ENCODE measurements at places on chromosomes 1 and 21.

GRCh38 chr1:53276153-53276901, 38.0 kb upstream of the MAGOH start:
- no peak for DNase-seq

GRCh38 chr1:145997016-145997717, 788 bp upstream of the TXNIP start:
- DNase-seq: peak; percentile 21

DNA sequence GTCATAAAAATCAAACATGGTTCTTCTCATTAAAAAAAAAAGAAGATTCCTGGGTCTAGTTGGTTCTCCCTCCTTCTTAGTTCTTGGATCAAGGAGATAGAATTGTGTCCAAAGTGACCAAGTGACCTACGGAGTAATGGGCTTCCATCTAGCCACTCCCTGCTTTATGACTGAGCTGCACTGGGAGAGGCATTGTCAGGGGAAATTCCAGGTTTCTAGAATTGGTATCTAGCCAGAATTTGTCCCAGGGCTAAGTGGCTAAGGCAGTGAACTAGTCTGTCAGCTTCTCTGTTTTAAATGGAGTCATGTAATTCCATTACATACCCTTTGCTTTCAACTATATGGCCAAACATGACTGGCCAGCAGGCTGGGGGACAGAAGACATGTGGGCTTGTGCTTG, 40.1 kb upstream of the ERG start:
- no peak for DNase-seq

GRCh38 chr1:10593750-10594149, 119.0 kb downstream of the PEX14 start:
- DNase-seq: no peak

DNA sequence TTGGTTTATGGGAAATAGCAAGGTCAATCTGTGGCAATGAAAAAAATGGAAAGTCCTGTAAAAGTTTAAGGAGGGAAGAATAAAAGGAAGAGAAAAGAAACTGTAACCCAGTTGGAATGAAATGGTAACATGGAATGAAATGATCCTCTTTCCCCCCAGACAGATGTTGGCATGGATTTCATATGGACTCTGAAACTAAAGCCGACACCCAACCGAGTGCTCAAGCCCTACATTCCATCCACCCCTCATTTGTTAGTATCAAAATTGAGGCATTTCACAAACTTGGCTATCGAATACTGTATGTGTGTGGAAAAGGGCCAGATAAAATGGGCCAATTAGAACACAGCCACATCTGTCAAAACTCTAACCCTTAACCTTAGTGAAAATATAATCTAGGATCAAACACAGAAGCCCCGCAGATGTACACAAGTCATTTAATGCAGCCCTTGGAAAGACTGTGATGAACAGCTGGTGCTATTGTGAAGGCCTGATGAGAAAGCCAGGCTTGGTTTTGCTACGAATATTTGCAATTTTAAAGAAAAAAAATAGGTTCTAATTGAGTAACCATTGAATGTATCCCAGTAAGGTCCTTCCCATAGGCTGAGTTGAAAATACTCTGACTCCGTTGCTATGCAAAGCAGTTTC, 72.6 kb upstream of the RGL1 start:
- DNase-seq: no peak

- no peak for DNase-seq
These were observed 36.9 kb upstream of the GPR37L1 start for GRCh38 chr1:202085682-202086373.

DNA sequence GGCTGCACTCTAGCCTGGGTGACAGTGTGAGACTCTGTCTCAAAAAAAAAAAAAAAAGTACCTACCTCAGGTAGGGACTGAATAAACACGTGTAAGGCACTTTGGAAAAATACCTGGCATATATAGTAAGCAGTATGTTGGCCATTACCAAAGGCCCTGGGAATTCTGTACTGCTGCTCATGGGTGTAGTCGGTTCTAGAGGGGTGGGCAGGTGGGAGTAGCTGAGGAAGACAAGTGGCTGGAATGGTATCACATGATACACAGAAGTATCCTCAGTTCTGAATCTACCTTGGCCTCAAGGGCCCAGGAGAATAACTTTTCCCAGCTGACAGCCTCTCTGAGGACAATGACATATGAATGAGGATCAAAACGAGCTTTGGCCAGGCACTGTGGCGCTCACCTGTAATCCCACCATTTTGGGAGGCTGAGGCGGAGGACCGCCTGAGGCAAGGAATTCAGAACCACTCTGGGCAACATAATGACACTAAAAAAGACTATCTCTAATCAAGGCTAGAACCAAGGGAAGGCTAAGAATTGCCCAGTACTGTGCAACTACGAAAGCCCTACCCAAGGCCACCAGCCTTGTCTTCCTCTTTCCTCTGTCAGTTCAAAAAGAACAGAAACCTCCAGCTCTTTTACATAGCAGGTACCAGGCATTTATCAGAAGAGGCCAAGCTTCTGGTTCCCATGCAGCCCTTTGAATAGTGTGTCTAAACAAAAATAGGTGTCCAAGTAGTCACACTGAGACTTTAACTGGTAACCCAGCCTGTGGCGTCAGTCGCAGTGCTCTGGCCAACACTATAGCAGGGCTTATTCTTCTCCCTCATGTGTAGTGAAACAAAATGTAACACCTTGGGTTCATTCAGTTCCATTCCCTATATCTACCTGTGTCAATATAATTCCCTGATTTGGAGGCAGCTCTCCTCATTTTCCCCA, 10.2 kb downstream of the MMACHC start:
- no peak for DNase-seq

DNA sequence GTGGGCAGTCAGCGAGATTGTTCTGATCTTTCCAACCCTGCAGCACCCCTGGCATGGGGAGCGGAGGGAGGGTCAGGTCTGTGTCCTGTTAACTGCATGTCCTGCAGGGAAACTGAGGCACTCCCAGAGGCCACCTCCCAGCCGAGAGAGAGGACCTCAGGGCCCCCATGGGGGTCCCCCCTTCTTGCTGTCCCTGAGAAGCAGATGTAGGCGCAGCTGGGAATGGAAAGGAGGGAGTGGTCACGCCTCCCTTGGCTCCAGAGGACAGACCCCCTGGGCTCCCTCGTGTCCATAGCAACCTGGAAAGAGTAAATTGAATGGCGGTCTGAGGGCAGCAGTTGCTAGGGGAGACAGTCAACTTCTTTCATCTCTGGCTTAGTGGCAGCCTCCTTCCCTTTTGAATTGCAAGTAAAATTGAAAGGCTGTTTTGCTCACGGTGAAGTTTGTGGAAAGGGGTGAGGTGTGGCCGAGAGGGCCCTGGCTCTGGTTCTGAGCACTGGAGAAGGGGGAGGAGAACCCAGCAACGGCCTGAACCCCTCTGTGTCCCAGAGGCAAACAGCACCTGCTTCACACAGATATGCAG, 4.9 kb downstream of the CROCC start:
- no peak for DNase-seq

- DNase-seq: peak; percentile 29
These were observed 32.9 kb upstream of the ATP2B4 start for GRCh38 chr1:203593723-203594122.

- peak; percentile 57 for DNase-seq
These were observed 15.3 kb upstream of the SKI start for GRCh38 chr1:2212532-2213491.

DNA sequence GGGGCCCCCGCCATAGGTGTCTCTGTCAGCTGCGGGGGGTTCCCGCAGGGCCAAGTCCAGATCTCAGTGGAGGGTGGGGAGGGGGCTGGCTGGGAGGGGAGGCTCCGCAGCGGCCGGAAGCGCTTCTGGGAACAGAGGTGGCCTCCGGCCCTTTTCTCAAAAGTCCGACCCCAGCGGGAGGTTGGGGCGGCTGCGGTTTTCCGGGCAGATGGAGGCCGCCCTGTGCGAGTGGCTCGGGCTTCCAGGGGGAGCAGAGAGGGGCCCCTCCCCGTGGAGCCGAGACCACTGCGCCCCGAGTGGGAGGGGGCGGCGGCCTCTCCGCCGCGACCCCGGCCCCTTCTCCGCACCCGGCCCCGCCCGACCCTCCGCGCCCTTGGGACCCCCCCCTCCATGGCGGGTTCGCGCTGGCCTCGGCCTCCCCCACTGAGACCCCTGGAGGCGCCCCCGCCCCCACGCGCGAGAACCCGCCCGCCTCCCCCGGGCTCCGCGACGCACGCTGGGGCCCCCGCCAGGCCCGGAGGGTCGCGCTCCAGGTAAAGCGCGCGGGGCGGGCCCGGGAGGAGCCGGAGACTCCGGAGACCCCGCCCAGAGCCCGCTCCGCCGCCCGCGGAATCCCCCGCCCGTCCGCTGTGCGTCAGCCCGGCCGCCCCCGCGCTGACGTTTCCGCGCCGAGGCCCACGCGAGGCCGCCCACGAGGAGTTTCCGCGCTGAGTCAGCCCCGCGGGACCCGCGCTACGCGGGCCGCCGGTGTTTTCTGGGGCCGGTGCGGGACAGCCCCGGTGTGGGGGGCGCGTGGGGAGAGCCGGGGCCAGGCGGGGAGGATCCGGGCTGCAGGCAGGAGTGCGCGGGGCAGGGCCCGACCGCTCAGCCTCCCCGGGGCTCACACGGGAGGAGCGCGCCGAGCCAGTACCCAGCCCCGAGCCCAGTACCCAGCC, 5.2 kb downstream of the TNFRSF18 start:
- DNase-seq: peak; percentile 85

GRCh38 chr1:228143480-228144192, 3.6 kb downstream of the GUK1 start:
- DNase-seq: no peak

All from T-helper 2 cell (primary cell).